HFF-Myc (cell line): ENCODE measurements at places on chromosomes 7 and 10.

DNA sequence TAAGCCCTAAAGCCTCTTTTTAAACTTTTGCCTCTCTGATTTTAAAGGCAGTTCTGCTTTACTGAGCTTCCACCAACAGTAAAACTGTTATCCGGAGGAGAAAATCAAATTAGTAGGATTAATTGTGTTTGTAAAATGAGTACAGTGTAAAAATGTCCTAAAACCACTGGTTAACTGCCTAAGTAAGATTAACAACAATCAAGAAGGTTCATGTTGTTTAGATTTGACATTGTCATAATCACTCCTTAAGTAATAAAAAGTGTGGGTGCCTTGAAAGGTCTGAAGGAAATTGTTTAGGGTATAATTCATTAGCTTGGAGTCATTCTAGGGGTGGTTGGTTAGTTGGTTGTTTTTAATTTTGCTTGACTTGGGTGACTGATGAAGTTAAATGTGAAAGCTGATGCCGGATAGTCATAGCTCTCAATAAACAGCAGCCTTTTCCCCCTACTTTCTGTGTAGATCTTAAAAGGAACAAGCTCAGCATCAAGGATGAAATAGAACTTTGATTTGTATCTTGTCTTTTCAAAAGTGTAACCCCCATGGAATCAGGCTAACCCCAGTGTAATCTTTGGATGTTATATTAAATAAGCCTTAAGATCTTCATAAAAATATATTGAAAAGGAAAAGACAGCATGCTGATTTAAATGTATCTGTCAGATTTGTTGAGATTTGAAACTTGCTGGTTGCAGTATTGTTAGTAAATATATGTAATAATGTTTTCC is 148.3 kb downstream of the ARID5B start:
- DNase-seq = no peak

DNA sequence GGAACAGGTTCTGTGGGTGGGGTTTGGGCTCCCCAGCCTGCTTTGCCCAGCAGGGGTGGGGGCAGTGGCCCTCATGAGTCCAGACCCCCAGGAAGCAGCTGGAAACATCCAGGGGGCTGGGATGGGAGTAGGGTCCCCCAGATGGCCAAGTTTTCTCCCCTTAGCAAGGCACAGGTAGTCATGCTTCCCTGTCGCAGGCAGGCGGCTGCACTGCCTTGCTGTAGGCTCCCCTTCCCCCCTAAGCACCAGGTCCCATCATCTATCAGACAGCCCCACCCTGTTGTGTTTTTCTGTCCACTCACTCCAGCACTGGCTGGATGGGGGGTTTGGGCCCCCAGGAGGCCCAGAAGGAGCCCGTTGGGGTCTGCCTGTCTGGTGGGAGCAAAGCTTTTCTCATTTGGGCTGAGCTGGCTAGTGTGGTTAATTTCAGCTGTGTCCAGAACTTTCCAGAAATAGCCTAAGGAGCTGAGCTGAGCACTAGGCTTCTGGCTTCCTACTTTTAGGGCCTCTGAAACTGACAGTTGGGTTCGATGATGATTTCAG is 7.9 kb downstream of the BRI3 start:
- DNase-seq = no peak

- DNase-seq = no peak
Measured at GRCh38 chr10:45457487-45457886, 83.5 kb downstream of the ALOX5 start.

GRCh38 chr10:84583501-84583900 is 255.1 kb downstream of the CCSER2 start:
- DNase-seq = no peak

- DNase-seq = no peak
Measured at GRCh38 chr7:151808400-151809145, 68.3 kb downstream of the PRKAG2 start.
